ENCODE measurements at places on chromosomes 16 and 17.

DNA sequence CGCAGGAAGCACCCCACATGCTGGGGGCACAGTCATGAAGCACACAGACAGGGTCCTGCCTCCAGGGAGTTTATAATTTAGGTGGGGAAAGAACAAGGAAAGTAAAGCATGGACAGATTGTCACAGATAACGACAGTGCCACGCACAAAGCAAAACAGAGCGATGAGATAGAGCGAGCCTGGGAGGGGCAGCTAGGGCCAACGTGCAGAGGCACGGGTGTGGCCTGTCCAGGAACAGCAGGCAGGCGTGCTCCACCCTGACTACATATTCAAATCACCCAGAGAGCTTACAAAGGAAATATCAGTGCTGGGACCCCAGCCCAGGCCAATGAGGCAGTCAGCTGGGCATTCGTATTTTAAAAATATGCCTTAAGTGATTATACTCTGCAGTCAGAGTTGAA lies 16.8 kb downstream of the LGALS9 start:
- no peak for DNase-seq

GRCh38 chr17:36942019-36942599 lies 4.8 kb downstream of the LHX1 start:
- no peak for DNase-seq

DNA sequence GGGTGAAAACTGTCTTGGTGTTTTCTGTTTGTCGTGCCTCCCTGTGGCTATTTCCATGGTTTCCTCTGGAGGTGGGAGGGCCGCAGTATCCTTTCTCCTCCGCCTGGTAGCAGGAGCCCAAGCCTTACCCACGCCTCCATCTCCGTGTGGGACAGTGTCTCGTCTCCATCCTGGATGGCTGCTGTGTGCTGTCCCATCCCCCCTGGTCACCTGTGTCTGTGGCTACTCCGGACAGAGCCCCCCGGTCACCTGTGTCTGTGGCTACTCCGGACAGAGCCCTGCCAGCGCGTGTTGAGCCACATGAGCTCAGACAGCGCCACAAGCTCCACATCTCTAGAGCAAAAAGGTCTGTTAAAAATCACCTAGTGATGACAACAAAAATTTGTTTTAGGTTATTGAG lies 198.2 kb upstream of the CHMP6 start:
- no peak for DNase-seq

DNA sequence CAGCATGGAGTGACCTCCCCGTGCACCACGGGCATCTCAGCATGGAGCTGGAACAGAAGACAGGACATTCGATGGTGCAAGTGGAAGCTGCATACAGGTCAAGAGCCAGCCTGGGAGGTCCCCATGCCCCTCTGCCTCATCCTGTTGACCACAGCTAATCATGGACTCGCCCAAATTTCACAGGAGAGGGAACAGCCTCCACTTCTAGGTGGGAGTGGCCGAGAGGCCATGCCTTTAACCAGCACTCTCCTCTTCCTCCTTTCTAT lies 3.8 kb upstream of the SLC47A2 start:
- DNase-seq: no peak

GRCh38 chr17:35255316-35255715 lies 12.4 kb downstream of the SLFN5 start:
- DNase-seq: no peak

DNA sequence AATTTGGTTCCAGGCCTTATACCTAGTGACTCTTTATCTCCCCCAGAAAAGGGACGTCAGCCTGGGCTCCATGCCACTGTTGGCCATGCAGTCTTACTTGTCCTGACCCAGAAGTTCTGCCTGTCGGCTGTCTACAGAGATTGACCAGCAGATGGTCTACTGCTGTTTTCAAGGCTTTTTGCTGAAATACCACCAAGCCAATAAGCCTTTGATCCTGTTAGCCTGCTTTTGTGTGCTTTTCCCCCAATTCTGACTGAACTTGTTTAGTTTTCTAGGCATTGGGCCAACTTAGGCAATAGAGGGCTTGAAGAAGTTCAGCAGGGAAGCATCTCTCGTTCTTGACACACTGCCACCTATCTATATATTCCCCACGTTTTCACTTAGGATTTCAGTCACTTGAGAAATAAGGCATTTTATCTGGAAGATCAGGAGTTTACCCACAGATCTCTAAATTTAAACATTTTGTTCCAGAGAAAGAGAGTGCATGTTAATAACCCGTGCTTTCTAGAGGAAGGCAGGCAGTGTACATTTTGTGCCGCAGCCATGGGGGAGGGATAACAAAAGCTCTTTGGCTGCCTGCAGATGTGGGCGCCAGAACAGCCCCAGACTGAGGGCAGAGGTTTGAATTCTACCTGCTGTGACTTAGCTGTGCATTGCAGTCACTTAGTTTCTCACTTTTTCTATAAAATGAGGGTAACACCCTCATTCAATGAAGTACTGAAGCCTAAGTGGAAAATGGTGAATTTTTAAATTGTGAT lies 12.3 kb upstream of the CARMIL2 start:
- DNase-seq: no peak

- DNase-seq: no peak
Observed at GRCh38 chr17:8753976-8754440, 4.3 kb downstream of the SPDYE4 start.

- DNase-seq: no peak
Observed at GRCh38 chr16:85844169-85844481, 44.6 kb downstream of the COX4I1 start.

DNA sequence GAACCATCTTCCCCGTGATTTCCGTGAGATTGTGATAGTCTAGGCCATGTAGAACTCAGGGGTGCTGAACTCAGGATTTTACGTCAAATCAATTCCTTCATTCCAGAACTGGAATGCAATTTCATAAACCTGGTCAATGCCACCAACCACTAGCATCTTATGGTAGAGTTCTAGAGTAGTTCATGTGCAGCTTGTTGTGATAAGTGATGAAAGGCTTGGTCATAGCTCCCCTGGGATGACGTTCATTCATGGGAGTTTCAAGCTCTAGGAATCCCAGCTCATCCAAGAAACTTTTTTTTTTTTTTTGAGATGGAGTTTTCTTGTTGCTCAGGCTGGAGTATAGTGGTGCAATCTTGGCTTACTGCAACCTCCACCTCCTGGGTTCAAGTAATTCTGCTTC lies 3.7 kb upstream of the DPEP2 start:
- no peak for DNase-seq

GRCh38 chr17:77738751-77739531 lies 219.6 kb upstream of the TNRC6C start:
- no peak for DNase-seq
